Activated naive CD4-positive, alpha-beta T cell treated with anti-CD3 and anti-CD28 coated beads, Interleukin-2, amount 50 U/mL, for 72 hours (primary cell): ENCODE measurements at places on chromosomes 5 and 9. TPM values are rescaled to one million over a fixed set of nuclear protein-coding genes. Genes with fewer than 3 reads are reported as not detected.

The SCGB3A2 gene
- total RNA-seq, result not detected

The WDR38 gene
- not detected for total RNA-seq

The GPX8 gene
- not detected for total RNA-seq

The CDKN2A gene
- 0.68 TPM for total RNA-seq

The BTNL3 gene
- total RNA-seq, result not detected

The FBLL1 gene
- 0.37 TPM for total RNA-seq

The RAB14 gene
- 68.4 TPM for total RNA-seq

The HRCT1 gene
- not detected for total RNA-seq

DNA sequence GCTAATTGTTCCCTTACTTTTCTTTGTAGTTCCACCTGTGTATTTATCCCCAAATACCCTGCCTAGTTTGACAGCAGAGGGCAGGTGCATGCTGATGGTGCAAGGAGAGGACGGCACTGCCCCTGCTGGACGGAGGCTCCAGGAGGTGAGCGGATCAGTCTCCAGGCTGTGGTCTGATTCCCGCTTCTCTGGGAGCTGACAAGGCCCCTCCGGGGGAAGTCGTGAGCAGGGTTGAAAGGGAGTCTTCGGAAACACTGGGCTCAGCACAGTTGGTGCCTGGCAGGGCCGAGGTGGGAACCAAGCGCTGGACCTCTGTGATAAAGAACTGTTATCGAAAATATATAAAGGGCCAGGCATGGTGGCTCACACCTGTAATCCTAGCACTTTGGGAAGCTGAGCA is 52.9 kb downstream of the RASGEF1C start:
- no peak for DNase-seq

DNA sequence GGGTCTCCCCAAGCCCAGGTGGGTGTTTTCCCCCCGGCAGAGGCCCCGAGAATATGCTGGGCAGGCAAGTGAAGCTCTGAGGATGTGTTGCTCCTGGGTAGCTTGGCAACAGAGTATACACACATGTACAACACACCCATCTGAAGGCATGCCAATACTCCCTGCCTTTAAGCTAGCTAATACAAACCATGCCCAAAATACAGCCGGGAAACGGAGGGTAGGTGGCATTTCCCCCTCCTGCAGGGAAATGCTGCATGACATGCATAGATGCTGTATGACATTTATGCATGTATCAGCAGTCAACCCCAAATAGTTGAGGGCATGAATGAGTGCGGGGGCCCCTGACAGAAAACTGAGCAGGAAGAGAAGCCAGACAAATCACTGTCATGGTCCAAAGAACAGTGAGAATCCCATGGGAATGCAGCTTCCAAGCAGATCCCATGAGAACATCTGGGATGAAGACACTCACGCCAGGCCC is 614.1 kb downstream of the EBF1 start:
- DNase-seq, result no peak

DNA sequence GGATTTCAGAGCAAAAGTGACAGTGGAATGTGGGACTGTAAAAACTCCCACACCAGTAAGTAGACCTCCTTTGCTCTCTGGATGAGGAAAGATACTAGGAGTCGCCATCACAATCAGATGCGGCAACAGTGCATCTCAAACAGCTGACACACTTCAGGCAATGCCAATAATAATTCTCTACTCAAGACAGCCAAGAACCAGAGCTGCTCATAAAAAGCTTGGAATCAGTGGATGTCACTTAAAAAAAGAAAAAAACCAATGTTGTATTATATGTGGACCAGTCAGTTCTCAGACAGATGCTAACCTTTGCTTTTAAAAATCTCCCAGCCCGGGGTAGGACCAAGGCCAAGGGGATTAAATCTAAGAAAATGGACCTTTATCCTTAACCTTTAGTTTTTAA is 185.0 kb downstream of the GNA14 start:
- no peak for DNase-seq

- DNase-seq, result no peak
Measured at GRCh38 chr5:126450907-126451306, 27.7 kb downstream of the GRAMD2B start.

- DNase-seq, result no peak
Measured at GRCh38 chr9:21708856-21709255, 93.6 kb upstream of the MTAP start.

DNA sequence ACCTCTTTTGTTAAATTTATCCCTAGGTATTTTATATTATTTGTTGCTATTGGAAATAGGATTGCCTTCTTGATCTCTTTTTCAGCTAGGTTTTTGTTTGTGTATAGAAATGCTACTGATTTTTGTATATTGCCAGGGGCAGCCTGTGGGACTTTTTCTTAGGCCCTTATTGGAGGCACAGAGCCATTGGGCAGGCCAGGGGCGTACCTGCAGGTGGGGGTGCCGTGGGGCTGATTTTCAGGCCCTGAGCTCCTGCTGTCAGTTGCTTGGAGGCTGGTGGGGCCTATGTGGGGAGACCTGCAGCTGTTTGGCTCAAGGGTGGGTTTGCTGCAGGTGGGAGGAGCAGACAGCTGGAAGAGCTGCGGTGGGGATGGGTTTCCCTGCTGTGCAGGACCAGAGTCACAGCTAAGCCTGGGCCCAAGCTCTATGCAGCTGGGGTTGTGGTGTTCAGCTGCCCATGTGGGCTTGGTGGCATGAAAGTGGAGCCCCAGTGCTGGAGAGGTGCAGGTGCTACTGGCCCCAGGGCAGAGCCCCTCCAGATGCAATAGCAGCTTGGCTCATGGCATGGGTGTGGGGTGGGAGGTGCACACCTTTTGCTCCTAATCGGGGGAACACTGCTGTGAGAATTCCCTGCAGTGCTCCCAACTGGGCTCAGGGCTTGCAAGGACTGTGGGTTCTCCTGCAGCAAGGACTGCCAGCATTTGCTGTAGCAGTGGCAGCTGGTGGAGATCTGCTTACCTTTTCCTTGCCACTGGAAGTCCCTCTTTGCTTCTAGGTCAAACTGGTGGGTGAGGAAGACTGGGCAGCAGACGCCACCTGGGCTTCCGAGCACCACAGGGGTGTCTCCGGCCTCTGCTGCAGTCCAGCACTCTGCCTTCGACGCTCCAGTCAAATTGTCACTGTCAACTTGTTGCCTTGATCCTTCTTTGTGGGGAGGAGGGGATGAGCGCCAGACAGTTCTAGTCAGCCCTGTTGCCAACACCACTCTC is 7.6 kb upstream of the CLPTM1L start:
- DNase-seq, result no peak

- no peak for DNase-seq
Measured at GRCh38 chr5:57576317-57576716, 93.7 kb upstream of the ACTBL2 start.

DNA sequence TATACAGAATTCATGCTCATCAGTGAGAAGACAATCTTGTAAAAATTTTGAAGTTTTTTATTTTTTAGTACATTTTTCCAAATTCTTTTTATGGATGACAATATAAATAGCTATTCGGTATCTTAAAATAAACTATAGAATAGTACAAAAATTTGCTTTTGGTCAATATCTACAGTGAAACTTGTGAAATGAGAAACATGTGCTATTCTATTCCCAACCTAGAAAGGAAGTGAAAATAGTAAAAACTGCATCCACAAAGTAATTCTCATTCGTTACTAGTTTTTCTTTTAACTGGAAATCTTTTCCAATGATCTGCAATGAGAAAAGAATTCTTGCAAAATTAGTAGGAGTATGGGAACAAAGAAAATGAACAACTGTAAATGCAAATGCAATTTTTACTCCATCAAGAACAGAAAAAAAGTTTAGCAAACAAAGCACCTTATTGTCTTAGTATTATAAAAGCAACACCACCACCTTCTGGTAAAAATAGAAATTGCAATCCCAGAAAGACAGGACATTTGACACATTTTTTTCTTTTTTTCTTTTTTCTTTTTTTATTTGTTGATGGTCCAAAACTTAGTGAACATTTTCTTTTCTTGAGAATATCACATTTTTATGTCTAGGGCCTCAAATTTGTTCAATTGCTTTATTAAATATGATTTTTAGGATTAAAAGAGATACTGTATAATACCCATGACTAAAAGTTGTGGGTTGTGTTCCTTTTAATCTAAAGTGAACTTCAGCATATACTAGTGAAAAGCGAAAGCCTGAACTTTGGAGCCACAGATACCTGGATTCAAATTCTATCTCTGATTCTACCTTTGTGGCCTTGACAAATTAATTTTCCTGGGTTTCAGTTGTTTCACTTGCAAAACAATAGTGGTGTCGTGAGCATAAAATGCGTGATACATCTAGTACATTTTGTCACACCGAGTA is 72.3 kb downstream of the SLCO4C1 start:
- no peak for DNase-seq

DNA sequence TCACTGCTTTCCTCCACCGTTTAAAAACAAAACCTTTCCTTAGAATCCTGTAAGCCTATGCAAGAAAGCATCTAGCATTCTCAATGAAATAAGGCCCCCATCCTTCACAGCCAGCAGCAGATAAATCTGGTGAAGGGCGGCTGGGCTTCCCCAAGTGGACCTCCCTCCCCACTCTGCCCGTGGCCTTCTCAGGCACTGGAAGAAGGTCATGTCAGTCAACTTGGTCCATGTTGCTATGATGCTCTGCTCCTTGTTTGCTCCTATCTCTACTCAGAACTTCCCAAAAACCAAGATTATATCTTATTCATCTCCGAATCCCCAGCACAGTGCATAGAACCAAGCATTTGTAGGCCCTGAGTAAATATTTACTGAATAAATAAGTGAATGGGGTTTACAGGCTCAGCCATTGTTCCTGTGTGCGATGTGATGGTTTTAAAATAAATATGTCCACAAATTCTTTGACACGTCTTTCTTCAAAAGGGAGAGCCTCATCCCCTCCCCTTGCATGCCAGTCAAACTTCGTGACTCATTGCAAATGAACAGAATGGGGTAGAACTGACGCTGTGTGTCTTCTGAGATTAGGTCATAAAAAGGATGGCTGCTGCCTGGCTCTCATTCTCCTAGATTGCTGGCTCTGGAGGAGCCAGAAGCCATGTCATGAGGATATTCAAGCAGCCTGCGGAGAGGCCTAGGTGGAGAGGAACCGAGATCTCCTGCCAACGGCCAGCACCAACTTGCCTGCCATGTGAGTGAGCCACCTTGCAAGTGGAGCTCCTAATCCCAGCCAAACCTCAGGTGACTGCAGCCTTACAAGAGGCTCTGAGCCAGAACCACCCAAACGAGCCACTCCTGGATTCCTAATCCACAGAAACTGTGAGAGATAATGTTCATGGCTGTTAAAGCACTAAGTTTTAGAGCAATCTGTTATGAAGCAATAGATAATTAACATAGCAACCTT is 70.5 kb downstream of the MED27 start:
- DNase-seq, result no peak

- DNase-seq, result no peak
Measured at GRCh38 chr9:15311607-15312006, 4.6 kb upstream of the TTC39B start.

DNA sequence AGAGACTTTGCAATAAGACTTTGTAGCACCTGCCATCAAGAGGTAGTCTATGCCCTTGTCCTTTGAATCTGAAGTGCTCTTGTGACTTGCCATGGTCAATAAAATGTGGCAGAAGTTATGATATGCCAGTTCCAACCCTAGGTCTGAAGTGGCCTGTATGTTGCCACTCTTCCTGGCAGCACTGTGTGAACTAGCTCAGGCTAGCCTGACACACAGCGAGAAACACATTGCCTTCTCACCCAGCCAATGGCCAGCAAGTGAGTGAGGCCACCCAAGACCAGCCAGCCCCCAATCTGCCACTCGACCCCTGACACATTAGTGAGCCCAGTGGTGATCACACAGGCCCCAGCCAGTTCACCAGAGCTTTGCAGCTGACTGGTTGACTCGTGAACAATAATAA is 52.7 kb upstream of the OSMR start:
- DNase-seq, result no peak

DNA sequence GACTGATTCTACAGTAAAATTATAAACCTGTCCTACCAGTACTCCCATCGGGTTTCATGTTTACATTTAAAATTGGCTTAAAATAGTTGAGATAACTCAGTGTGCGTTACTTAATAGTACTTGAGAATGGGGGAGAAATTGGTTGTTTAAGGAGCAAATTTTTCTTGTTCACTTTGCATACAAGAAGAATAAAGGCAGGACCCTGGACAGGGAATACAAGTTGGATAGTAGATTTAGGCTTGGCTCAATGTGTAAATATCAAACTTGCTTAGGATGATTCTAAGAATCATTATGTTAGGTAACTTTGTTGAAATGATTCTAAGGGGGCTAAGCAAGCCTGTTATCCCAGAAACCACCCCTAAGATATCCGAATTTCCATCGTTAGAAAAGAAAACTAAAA is 448.4 kb upstream of the TLE4 start:
- DNase-seq, result no peak

DNA sequence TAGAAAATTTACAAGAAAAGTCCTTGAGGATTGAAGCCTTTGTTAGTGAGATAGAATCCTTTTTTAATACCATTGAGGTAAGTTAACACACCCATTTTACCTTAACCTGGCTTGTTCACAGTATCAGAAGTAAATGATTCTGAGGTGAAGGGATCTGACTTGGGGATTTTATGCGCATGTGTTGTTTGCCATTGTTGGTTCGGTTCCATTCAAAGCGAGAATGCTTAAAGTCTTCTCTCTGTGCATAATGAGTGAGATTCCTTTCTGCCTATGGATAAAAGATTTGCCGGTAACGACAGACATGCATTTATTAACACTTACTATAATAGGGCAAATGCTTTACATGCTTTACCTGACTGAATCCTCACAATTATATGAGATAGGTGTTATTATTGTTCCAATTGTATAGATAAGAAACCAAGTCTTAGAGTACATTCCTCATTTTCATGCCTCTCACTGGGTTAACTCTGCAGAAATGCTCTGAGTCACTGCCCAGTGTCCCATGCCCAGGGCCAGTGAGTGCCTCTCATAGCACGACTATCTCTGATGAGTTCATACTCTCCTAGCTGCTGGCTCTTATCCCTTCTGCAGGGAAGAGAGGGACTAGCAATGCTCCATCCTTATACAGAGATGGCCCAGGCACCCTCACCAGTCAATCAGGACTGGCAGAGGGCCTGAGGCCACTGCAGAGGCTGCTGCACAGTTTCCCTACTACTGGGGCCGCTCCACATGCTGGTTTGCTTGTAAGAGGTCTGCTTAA is 54.4 kb downstream of the CMYA5 start:
- DNase-seq, result no peak

- no peak for DNase-seq
Measured at GRCh38 chr5:31939151-31939550, 235.0 kb downstream of the GOLPH3 start.

GRCh38 chr5:76446776-76447175 is 43.7 kb downstream of the IQGAP2 start:
- DNase-seq, result no peak

GRCh38 chr9:93492327-93492726 is 38.9 kb upstream of the FAM120AOS start:
- no peak for DNase-seq

GRCh38 chr9:121743441-121744001 is 92.1 kb downstream of the DAB2IP start:
- DNase-seq, result no peak

DNA sequence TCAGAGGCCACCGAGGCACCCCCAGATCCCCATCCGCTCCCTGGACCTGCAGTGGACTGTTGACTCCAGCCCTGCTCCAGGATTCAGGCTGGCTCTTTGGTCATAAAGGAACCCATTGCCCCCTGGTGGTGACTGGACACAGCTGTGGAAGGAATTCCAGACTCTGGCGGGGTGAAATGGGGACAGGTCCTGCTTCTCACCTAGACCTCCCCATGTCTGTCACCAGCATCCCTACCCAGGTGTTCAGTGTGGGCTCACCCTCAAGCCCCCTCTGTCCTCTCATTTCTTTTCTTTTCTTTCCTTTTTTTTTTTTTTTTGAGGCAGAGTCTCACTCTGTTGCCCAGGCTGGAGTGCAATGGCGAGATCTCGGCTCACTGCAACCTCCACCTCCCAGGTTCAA is 25.5 kb upstream of the STXBP1 start:
- peak; percentile 60 for DNase-seq

GRCh38 chr9:89562186-89562814 is 42.5 kb upstream of the GADD45G start:
- DNase-seq, result no peak
